ENCODE measurements at places on chromosomes 5 and 9.
A peak's percentile ranks its signal among the peaks of the same experiment; 100 is the strongest.

- H3K27ac ChIP-seq, result no peak overlapping the region
- no peaks in the 10 kb centered on the region for H3K4me1 ChIP-seq
These were observed 460.4 kb downstream of the CTNND2 start for GRCh38 chr5:11443831-11444230.

DNA sequence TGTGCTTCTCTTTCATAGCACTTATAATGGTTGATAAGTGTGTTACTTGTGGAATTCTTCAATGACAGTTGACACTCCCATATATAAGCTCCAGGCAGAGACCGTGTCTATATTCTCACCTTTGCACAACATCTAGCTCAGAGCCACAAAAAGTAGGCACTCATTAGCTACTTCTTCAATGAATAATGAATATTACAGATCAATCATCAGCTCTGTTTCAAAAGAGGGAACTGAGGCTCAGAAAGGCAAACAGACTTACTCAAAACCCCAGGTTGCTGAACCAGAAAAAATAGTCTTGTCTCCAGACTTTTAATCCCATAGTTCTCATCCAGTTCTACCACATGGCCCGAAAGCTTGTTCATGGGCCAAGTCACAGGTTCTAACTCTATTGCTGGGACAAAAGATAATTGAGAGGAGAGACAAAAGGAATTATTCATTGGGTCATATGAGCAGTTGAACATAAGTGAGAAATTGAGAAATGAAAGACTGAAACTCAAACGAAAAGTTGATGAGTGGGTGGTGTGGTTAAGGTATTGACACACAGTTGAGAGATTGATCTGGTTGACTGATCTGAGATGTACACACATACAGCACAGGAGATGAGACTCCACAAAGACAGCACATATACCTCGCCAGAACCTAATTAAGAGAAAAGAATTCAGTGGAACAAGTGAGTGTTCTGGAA, 381.6 kb downstream of the EFNA5 start:
- H3K27ac ChIP-seq, result no peak overlapping the region
- H3K27me3 ChIP-seq, result peaks cover 29% of the 10 kb centered on the region
- no peaks in the 10 kb centered on the region for H3K36me3 ChIP-seq
- H3K4me1 ChIP-seq, result peaks cover 13% of the 10 kb centered on the region
- peak; percentile 20 for DNase-seq

DNA sequence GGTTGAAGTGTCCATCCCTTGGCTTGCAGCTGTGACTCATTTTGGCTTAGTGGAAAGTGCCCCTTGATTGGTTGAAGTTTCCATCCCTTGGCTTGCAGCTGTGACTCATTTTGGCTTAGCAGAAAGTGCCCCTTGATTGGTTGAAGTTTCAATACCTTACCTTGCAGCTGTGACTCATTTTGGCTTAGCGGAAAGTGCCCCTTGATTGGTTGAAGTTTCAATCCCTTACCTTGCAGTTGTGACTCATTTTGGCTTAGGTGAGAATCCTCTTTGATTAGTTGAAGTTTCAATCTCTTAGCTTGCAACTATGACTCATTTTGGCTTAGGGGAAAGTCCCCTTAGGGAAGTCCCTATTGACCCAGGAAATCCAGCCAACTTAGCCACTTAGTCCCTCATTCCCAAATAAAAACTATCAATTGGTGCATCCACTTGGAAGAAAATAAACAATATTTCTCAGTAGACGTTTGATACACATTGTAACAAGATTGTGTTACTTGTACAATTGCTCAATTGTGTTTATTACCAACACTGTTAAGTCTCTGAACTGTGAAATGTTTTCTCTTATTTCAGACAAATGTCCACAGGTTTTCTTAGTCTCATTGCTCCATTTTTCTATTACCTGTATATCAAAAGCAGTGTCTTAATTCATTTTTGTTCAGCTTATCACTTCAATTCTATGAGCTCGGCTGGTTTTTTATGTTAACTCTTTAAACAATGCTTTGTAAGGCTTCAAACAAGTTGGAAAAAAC, 2308.8 kb upstream of the ACO1 start:
- no peak overlapping the region for H3K4me3 ChIP-seq
- H3K27me3 ChIP-seq, result no peaks in the 10 kb centered on the region
- H3K27ac ChIP-seq, result no peak overlapping the region
- H3K36me3 ChIP-seq, result no peaks in the 10 kb centered on the region
- no peak for DNase-seq
- H3K4me1 ChIP-seq, result no peaks in the 10 kb centered on the region

DNA sequence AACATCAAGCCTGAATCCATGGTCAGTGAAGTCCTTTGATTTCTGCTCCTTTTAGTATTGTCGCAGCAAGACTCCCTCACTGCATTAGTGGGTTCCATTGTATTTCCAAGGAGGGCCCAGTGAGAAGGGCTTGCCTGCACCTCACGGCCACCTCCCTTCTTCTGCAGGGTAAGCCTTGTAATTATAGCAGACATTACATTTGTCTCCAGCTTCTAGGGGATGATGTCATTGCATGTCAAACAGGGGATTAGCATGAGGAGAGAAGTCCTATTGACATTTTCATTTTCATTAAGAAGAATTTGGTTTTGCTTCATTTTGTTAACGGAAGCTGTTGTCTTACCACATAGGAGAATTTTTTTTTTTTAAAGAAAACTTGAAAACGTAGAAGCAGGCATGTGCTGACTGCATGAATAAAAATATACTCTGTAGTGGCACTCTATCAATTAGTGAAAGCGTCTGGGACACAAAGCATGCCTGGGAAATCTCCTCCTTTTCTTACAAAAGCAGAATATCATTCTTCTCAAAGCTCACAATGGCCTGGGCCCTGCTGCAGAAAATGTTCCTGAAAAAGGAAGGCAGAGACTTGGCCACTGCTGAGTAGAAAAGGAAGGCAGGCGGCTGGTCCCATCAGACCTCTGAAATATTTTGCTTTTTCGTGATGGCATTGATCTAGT, 27.1 kb downstream of the MAP1B start:
- H3K27me3 ChIP-seq, result peaks cover 24% of the 10 kb centered on the region
- peaks cover 3% of the 10 kb centered on the region for H3K4me1 ChIP-seq
- H3K27ac ChIP-seq, result no peak overlapping the region
- DNase-seq, result no peak

Data from naive B cell (primary cell).